Right cardiac atrium (tissue), 5 donors: ENCODE measurements at places on chromosomes 5 and 9.
A peak's percentile ranks its signal among the peaks of the same experiment; 100 is the strongest.

- DNase-seq, result no peak
Measured at GRCh38 chr9:9892217-9892616, 720.6 kb downstream of the PTPRD start.

DNA sequence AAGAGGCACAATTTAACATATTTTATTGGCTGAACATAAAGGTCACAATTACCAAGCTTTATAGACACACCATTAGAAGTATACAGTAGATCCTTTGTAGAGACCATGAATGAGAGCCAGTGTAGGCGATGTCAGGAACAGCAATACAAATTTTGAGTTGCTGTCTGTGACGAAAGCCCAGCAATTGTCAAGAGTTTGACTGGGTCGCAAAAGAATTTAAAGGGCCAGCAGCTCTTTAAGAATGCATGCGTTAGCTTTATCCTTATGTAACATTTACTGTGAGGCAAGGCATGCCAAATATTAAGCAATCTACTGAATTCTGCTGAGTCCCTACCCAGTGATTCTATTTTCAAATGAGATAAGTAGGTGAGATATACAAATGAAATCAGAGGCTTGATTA, 236.9 kb downstream of the ARRDC3 start:
- DNase-seq, result no peak

- DNase-seq, result peak; percentile 38
Measured at GRCh38 chr5:139461698-139462097, 845 bp downstream of the ECSCR start.

DNA sequence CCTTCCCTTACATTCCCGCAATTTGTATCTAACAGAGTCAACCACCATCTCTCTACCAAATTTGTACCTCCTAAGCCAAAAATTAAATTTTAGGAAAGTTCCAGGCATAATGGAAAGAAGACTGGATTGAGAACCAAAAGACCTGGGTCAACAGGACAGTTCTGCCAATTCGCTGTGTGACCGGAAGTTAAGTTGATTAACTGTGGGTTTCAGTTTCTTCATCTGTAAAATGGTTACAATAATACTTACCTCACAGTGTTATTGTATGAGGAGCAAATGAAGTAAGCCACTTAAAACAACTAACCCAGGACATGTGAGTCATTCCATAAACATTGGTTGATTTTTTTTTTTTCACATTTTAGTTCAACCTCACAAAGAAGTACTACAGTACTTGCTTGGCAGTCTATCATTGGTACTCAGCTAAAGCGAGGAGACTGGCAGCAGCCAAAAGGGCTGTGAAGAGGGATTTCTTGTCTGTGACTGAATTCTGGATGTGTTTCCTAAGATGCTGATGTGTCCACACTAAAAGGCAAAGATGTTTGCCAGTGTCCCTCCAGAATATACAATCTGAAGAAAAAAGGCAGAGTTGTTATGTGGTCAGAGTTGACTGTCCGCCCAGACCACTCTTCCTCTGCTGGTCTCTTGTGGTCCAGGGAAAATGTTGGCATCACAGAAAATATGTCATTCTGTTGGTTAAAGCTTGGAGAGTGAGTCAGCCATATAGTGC, 198.6 kb downstream of the TLE1 start:
- DNase-seq, result no peak

DNA sequence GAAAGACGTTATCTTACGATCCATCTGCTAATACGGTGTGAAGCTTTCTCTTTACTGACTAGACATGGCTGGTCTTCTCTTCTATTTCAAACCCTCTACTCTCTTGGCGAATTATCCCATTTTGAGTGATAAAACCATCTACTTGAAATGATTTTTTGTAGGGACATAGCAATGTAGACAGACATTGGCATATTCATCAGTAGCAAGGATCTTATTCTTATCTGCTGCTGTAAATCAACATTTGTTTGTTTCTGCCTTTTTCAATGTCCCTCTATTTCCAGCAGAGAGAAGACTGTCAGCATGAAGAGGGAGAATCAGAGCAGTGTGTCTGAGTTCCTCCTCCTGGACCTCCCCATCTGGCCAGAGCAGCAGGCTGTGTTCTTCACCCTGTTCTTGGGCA, at the start of gene OR1J4:
OR1J4 (plus strand) TSS at position 301 of the 400 bp plus-strand sequence; CDS start at position 301, 0 bp downstream.
- no peak for DNase-seq

GRCh38 chr5:83048277-83048676, 28.9 kb downstream of the TMEM167A start:
- no peak for DNase-seq

GRCh38 chr9:98162613-98163012, 29.8 kb downstream of the CORO2A start:
- no peak for DNase-seq

DNA sequence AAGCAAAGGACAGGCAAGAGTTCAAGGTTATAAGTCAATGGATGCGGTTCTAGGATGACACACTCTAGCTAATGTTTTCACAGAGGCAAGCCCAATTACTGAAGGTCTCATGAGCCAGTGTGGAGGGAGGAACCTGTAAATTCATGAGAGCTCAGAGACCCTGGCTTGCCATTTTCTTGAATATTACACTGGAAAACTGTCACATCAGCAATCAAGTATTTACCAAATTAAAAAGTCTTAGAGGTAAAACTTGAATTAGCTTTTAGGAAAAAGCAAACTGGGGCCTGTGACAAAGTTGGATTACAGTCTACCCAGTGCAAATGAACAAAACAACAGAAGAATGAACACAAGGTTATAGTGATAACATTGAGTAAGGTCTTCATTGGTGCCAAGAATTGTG, 636.9 kb upstream of the TLE4 start:
- DNase-seq, result no peak

DNA sequence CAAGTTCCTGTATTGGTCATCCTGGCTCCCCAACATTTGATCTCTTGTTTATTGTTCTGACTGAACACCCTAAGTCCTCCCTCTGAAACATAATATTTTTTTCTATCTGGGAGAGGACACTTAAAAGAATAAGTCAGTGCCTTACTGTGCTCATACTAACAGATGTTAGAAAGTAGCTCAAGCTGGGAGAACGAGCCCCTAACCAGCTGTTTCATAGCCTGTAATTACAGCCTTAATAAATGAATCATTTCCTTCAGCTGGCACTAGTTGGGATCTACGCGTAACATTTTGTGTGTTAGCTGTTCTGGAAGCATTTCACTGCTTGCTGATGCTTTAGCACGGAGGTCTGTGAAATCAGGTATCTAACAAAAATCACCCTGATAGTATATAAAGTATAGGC, 345.9 kb upstream of the RIOK2 start:
- DNase-seq, result no peak

GRCh38 chr5:61702784-61703183, 370.7 kb downstream of the ZSWIM6 start:
- DNase-seq, result no peak

DNA sequence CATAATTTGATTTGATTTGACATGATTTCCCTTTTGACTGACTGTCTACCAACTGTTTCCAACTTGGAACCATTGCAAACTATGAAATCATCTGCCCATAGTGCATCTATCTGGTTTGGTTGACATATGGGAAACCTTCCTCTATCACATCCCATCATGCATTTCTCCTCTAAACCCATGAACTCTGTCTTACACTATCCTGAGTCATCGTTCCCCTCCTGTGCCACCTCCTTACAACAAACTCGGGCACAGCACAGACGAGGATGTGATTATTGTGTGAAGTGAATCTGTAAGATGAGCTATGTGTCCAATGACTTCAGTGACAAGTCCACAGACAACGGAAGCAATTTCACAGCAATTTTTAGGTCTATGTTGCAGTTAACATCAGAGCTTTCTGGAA, 126.1 kb downstream of the NPR3 start:
- DNase-seq, result no peak

DNA sequence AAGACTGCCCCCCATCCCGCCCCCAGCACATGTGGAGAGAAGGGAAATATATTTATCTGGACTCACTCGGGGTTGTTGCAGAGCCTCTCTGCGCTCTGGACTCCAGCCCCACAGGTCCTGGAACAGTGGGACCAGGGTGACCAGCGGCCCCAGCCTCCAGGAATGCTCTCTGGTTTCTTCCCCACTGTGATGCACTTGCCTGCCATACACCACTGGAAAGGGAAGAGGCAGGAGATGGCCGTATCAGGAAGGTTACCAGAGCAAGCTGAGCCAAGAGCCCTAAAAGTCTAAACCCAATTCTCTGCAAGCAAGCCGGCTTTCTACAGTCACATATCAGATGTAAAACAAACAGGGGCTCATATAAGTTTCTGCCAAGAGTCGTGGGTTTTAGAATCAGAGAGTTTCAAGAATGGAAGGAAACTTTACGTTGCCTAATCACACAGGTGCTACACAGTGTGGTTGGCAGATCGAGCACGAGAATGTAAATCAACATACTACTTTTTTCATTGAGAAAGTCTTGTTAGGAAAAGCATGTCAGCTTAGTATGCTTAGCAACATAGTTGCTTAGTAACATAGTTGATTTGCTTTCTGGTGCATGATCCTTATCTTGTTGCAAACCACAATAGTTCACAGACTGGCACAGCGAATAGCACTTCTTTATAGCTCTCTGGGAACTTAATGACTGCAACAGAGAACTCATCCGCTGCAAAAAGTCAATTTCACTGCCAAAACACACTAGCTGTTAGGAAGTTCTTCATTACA, 201.2 kb downstream of the TARS1 start:
- no peak for DNase-seq

DNA sequence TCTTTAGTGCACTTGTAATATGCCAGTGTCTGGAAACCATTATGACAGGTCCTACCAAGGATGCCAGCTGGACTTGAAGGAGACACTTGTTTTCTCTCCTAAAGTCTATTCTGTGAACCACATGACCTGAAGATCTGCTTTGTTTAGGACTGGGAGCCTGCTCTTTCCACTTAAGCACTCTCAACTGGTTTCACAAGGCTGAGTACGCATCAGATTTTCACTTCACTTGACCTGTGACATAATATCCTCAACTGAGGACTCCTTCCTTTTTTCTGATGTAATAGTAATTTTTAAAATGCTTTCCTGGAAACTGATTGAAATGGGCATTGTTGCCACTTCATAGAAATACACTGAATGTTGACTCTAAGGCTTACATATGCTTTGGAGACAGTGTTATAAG, 52.2 kb downstream of the PDE8B start:
- no peak for DNase-seq

- DNase-seq, result no peak
Measured at GRCh38 chr9:25078202-25078601, 532.5 kb upstream of the IZUMO3 start.

GRCh38 chr9:23438299-23438907, 387.6 kb downstream of the ELAVL2 start:
- DNase-seq, result no peak

GRCh38 chr5:107300721-107301327, 369.9 kb downstream of the EFNA5 start:
- no peak for DNase-seq

DNA sequence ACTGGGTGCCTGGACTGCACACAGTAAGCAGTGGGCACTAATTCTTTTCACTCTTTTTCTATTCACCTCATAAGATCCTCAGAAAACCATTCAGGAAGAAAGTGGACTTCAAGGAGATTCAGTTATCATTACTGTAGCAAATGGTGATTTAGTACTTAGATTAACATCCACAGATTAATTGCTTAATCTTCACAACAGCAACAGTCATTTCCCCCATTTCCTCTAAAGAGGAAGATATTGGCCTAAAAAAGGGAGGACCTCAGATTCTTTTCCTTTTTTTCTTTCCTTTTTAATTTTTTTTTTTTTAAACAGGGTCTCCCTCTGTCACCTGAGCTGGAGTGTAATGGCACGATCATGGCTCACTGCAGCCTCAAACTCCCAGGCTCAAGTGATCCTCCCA, 64.4 kb downstream of the AUH start:
- no peak for DNase-seq

DNA sequence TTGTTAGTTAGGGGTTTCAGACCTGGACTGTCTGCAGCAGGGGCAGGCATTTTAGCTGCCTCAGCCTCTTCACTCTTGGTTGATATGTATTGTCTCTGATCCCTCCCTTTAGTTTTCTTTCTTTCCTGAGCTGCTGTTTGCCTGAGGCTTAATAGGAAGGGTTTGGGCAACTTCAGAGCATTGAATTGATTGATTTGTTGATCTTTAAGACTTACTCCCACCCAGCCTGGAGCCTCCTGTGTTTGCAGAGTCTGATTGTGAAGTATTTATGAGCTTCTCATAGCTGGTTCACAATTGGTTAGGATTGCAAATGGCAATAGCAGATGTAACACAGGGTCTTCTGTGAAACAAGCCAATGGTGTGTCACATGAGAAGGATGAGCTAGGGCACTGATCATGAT, 671.8 kb upstream of the SEMA6A start:
- DNase-seq, result no peak

DNA sequence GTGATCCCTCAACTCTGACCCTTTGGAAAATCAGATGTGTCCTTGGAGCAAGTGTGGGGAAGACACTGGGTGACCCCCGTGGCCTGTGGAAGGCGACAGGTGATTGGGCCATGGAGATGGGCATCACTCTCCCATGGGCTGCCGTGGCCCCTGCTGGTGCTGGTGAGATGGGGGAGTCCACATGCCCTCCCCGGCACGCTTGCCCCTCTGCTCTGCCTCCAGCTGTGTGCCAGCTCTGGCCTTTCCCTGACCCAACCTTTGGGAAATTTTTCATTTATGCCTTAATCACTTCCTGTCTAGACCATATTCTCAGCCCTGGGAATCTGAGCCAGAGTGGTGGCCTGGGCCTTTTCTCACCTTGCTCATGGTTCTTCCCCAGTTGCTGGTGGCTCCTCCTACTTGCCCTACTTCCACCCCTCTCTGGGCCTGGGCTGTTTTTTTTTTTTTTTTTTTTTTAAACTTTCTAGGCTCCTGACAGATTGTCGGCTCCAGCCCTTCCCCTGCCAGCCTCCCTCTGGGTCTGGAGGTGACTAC, 56.6 kb downstream of the RGS3 start:
- DNase-seq, result no peak

DNA sequence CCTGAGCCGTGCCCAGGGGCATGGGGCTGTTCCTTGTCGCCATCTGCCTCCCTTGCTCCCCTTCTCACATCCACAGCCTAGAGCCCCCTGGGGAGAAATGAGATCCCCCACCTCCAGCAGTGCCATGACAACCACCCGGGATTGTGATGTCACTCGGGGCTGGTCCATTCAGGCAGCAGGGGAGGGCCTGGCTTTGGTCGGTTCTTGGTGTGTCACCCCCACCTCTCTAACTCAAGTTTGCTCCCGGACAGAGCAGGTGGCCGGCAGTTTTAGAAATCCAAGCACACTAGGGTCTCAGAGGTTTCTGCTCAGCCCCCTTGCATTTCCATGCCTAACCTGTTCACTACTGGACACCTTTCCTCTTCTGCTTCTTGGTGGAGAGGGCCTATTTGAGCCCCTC, at the start of gene ACTL7B:
ACTL7B (minus strand) TSS at position 99 of the 400 bp plus-strand sequence; CDS start at position 43, 56 bp downstream.
- DNase-seq, result no peak
